Neural crest cell (in vitro differentiated cells): ENCODE measurements at places on chromosomes 7 and 10.
A peak's percentile ranks its signal among the peaks of the same experiment; 100 is the strongest.

GRCh38 chr10:69451784-69452251 lies 553 bp downstream of the TSPAN15 start:
- no peak for DNase-seq

DNA sequence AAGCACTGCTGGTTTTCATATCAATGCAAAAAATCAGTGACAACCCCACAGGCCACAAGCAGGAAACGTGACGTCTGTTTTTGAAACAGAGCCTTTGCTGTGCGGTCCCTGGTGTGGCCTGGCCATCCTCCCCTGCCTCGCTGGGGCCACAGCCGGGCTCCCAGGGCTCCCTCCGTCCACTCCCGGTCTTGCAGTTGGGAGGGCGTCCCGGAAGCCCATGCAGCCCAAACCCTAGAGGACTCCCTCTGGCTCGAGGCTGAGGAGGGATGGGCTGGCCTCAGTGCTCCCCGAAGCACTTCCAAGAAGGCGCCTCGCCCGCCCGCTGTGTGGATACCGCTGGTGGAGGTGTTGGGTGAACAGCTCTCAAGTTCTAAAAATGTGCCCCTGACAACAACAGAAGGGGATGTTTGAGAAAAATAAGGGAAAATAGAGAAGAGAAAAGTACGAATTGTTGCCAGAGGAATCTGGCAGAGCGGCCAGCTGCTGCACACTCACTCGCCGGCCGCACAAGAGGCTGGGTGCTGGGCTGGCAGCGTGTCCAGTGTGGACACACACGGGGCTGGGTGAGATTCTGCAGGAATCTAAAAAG lies 73.5 kb downstream of the ZRANB1 start:
- DNase-seq = no peak

GRCh38 chr10:119079599-119080520 lies 757 bp downstream of the EIF3A start:
- peak; percentile 39 for DNase-seq

GRCh38 chr7:74092964-74093471 lies 9.4 kb downstream of the LIMK1 start:
- no peak for DNase-seq

GRCh38 chr10:31678139-31678536 lies 250.5 kb downstream of the ARHGAP12 start:
- no peak for DNase-seq

DNA sequence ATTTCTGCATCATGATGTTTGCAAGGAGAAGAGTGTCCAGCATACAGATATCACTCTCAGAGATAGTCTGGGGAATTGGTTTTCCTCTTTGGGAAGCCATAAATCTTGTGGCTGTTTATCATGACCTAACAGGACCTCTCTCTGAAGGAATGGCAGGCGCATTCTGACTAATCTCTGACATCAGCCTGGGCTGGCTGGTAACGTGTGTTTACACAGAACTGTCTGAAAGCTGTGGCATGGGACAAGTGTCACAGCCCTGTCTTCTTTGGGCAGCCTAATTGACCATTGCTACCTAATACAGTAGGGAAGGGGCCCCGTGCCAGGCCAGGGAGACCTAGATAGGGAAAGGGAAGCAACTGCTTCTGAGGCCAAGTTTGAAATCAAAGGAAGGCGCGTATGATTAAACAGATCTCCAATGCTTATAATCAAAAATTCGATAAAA lies 73.9 kb upstream of the CABCOCO1 start:
- no peak for DNase-seq

- DNase-seq = no peak
Observed at GRCh38 chr10:121796342-121796741, 131.5 kb downstream of the ATE1 start.

GRCh38 chr10:133420028-133420427 lies 4.4 kb downstream of the SPRN start:
- no peak for DNase-seq

GRCh38 chr10:30432622-30433305 lies 1.2 kb upstream of the MAP3K8 start:
- DNase-seq = no peak

DNA sequence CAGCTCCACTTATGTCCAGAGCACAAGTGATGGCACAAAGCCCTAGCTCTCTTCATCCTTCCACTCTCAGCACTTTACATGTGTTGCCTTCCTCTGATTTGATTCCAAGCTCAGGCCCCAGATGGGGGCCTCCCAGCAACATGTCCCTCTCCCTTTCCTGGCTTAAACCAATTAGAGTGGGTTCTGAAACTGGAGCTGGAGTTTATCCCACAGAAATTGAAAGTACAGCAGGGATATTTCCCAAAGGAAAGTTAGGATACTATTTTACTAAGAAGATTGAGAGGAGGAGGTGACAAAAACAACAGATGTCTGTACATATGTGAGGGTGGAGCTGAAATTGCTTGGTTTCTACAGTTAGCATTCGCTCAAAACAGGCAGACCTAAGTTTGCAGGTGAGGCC lies 724.6 kb downstream of the AUTS2 start:
- no peak for DNase-seq

- DNase-seq = no peak
Observed at GRCh38 chr7:25028370-25029021, 48.5 kb upstream of the OSBPL3 start.

DNA sequence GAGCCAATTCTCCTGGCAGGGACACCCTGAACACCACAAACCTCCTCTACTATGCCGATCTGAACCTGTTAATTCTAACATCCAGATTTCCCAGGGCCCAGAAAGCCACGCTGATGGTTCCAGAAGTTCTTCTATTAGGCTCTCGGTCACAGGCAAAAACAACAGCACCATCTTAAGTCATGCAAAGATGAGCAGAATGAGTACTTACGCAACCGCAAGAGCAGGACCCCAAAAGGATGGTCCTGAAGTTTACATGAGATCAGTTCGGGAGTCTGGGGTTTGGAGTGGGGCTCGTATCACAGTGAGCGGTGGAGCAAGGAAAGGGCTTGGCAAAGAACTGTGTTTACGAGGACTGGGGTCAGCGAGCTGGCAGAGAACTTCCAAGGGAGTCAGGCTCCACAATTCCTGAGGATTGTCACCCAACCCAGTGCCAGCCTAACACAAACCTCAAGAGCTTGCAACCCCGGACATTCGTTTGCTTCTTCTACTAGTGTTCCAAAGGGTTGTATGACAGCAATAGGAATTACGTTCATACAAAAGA lies 532.6 kb downstream of the TNS3 start:
- DNase-seq = no peak
